ENCODE measurements at places on chromosomes 16 and 17.

DNA sequence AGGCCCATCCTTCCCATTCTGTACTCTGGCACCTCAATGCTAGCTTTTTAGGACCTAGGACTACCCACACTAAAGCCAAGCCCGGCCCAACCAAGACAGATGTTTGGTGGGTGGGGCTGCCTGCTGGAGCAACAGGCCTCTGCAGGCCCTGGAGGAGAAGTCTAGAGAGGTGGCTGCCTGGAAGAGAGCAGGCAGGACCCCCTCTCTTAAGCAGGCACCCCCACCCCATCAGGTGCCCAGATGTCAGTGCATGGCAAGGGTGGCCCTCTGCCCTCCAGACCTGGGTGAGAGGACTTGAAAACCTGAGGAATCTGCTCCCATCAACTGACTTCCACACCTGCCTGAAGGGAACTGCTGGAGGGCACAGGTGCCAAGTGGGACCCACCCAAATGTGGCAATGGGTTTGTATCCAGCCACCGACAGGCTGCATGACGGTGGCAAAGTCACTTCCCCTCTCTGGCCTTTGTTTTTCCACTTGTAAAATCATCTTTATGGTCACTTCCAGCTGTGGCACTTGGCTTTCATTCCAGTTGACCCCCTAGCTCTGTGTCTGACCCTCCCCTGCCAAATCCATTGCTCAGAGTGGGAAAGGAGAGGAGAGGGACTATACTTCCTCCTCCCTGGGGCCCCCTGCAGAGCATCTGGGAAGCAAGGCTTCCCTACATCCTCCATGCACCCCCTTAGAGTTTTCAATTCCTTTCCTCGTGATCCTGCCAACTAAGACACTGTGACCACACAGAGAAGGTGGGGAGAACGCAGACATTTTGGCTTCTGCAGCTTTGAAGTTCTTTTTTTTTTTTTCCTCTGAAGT, 1.7 kb upstream of the STAT5A start:
- peak; percentile 33 for DNase-seq

DNA sequence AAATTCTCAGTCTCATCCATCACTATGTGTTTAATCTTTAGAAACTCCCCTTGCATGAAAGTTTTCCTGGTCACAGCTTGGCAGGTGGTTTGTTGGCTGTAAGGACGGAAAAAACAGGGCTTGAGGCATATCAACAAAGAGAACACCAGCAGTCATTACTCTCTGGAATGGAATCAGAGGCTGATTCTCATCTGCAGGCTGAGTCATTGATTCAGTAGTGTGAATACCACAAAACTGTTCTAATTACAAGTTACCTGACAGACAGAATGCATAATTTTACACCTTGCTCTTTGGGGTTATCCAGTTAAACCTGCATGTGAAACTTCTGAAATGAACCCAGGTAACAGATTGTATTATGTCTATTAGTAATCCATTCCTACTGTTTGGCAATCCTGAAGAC, 11.5 kb upstream of the SLFN12L start:
- DNase-seq: no peak

DNA sequence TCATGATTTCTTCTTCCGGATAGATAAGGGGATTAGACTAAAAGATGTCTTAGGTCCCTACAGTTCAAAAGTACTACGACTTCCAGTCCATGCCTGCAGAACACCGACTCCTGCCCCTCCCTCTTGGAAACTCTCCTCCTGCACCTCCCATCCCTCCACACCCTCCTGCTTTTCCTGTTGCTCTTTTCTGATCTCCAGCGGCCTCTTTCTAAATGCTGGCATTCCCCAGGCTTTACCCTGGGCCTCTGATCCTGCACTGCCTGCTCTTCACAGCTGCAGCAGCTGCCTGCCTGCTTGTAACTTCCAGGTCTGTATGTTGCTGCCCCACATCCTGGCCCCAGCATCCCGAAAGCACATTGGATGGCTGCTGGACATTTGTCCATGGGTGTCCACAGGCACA, 154.2 kb downstream of the KCNJ12 start:
- DNase-seq: no peak

GRCh38 chr16:21184834-21185233, 26.4 kb downstream of the LDAF1 start:
- no peak for DNase-seq

- DNase-seq: no peak
These were observed 35.9 kb downstream of the MBTPS1 start for GRCh38 chr16:84080813-84081212.

GRCh38 chr16:3578610-3579551, 1.7 kb upstream of the NLRC3 start:
- DNase-seq: peak; percentile 29

DNA sequence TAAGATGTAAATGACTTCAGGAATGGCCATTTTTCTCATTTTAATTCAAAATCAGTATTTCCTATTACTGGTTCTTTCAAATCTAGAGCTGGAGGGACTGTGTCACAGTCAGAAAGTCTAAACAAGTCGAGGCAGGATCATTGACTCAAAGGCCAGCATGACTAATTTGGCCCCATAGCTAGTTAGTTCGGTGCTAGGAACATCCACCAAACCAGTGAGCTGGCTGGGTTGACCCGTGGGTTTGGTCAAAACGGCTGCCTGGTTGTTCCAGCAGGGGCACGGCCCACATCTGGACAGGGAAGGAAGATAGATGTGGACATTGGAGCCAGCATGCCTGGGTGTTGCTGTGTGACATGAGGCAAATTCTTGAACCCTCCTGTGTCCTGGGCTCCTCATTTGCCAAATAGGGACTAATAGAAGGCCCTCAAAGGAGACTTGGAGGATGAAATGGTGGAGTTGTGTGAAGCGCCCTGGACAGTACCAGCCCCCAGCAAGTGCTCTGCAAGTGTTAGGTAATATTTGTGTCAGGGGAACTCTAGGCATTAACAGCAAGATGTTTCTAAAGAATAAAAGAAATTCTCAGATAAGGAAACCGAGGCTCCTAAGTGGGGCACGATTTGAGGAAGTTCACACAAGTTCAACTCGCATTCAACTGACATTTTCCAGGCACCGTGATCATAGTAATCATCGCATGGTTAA, 46.2 kb downstream of the MEOX1 start:
- DNase-seq: no peak
